Activated naive CD4-positive, alpha-beta T cell treated with anti-CD3 and anti-CD28 coated beads, Interleukin-2, amount 50 U/mL, for 16 hours (primary cell): ENCODE measurements at places on chromosomes 5 and 9.
A peak's percentile ranks its signal among the peaks of the same experiment; 100 is the strongest.

DNA sequence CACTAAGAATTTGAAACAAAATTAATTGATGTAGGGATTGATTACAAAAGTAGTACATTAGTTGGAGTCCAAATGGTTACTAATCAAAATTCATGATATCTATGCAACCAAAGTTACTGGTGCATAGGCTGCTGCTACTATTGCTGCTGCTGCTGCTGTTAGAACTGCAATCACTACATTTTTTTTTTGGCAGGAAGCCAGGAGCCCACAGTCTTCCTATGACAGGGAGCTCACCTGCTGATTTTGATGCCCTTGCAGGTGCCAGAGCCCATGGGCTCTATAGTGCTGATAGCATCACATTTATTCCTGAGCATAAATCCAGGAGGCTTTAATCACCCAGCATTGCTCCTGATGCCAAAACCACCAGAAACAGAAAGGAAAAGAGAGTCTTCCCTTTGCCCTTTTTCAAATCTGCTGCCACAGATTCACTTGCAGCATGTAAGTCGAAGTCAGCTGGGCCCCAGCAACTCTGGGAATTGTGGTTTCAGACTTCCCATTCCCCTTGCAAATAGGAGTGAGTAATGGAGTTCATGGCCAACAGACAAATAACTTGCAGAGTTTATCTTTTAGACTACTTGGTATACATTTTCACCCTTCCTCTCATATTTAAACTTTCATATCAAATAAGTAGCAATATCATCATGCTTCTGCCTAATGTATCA is 17.6 kb downstream of the SLCO6A1 start:
- no peak for DNase-seq

DNA sequence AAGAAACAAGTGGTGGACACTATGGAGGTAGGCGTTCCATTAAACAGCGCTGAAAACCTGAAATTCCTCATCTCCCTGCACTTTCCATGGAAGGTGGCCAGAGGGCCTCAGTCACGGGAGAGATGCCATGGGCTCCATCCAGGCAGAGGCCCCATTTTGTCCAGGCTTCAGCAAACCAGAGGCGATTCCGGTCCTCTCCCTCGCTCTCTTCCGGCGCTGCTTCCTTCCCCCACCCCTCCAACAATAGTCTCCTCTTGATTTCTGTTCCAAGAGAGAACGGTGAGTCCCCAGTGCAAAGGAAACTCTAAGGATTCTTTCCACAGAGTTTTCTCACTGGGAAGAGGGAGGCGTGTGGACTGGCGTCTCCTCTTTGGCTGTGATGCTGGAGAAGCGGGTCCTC is 7.5 kb downstream of the ZNF366 start:
- no peak for DNase-seq

- no peak for DNase-seq
These were observed 28.4 kb upstream of the GADD45G start for GRCh38 chr9:89576404-89576839.

DNA sequence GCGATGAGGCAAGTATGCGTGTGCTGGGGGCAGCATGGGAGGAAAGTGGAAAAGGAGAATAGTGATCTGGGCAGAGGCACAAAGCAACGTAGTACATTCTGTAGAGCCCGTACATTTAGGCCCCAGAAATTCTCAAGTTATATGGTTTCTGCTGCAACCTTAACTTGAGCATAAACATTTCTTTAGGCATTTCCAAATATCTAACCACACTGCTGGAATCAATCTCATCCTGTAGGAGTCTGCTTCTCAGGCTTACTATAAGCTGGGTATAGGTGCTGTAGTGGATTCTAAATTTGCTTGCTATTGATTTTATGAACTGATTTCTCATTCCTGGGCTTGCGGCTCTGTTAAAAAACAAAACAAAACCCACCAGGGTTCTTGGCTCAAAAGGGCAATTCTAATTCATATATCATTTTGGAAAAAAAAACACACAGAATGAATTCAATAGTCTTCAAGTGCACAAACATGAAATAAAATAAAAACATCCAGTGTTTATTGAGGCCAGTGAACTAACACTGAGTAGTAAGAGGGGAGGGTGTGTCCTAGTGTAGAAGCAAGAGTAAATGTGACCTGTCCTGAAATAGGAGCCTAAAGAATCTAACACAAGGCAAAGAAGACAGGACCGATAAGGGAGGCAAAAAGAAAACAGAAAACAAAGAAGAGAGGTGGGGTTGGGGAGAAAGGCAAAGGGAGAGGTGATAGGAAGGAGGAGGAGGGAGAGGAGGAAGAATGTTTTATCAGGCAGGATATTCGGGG is 145.5 kb upstream of the LHFPL2 start:
- DNase-seq, result no peak

DNA sequence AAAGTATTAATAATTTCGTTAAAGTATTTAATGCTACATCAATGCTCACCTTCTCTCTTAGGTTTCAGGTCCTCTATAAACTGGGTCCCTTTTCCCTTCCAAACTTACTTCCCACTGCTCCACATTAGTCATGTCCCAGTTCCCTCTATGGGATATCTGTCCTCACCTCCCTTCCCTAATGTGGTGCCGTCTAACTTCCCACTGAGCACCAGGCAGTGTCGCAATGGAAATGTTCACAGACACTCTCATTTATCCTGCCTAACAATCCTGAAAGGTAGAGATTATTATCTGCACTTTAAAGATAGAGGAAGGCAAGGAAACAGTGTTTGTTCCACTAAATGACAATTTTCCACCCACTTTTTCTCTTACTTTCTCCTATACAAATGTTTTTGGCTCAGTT is 329.7 kb downstream of the CWC27 start:
- DNase-seq, result no peak

DNA sequence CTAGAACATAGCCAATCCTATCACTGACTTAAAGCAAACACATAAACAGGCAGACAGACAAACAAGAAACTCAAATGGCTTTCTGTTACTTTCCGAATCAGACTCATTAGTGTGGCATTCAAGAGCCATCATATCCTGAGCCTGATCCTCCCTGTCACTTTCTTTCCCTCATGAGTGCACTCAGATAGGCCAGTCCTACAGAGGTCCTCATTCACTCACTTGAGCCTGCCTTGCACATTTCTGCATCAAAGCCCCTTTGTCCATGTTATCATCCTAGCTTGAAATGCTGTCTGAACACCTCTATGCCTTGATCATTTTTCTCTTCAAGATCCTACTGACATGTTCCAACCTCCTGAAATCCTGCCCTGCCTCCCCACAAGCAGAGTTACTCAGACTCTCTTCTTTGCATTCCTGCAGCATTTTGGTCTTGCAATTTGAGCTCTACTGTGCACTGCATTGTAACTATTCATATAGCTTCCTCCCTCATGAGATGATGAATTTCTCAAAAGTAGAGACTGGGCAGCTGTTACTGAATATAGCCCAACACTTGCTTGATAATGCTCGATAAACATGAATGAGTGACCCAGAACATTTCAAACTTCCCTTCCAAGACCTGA is 126.9 kb downstream of the PALM2AKAP2 start:
- DNase-seq, result no peak

GRCh38 chr9:10251490-10251889 is 361.3 kb downstream of the PTPRD start:
- DNase-seq, result no peak

DNA sequence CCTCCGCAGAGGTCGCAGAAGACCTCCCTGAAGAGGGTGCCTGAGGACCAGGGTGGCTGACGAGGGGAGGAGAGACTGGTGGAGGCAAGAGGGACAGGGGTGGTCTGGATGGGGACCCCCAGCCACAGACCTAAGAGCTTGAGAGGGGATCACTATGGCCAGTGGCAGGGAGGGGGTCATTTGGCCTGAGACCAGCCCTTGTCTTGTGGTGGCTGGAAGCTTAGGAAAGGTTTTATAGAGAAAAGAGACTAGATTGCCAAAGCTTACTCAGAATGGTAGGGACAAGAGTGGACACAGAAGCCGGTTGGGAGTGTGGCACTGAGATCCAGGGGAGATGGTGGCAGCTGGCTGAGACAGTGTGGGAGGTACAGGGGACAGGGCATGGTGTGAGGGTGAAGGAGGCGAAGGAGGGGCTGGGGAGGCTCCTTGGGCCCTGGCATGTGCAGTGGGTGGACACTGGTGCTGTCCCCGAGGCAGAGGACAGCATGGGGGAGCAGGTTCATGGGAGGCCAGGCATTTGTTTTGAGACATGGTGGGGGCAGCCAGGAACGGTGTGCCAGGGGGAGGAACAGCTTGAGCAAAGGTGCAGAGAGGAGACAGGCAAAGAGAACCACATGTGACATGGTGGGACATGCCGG is 123.0 kb downstream of the C9orf50 start:
- DNase-seq, result no peak

DNA sequence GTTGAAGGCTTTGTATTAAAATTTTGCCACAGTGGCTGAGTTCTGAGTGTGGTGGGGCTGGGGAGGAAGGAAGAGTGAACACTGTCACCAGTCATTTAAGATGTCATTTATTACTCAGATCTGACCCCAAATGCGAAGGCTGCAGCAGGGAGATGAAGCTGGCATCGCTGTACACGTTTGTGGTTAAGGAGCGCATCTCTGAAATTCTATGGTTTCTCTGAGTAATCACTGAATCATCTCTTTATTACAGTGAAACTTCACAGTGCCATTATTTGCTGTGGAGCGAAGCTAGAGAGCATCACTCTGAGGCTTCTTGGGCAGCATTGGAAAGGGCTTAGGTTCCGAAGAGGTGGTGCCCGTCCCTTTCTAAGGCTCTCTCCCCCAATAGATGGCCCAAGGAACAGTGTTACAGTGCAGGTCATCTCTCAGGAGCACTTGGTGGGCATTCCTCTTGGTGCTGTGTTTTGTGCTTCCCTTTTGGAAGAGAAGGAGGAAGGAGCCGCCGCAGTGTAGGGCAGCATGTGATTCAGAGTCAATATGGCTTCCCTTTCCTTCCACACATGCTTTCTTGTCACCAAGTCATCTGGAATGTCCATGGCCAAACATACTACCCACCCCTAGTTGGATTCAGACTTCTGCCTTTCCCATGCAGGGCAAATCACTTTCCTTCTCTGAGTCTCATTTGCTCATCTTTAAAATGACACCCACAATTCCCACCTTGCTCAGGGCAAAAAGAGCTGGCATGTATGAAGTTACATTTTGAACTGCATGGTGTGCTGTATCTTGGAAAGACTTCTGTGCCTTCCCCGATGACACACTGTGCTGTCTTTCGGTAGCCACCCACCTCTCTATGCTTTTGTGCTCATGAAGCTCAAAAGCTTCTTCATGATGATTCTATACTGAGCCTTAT is 9.3 kb upstream of the TEX48 start:
- DNase-seq, result peak; percentile 77

DNA sequence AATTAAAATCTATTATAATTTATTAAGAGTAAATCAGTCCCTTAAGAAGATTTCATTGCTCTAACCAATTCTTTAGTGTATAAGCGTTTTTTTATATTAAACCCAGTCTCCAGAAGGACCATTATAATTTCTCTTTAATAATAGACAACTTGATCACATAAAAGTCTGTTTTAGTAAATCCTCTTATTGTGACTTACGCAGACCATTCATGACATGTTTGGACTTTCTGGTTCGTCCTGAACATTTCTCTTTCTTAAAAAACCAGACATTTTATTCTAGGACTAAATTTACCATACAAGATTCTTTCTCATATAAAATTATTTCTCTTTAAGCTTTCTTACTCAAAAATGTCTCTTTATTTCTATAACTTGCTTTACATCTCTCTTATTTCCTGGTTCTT is 196.2 kb upstream of the RAI14 start:
- DNase-seq, result no peak

DNA sequence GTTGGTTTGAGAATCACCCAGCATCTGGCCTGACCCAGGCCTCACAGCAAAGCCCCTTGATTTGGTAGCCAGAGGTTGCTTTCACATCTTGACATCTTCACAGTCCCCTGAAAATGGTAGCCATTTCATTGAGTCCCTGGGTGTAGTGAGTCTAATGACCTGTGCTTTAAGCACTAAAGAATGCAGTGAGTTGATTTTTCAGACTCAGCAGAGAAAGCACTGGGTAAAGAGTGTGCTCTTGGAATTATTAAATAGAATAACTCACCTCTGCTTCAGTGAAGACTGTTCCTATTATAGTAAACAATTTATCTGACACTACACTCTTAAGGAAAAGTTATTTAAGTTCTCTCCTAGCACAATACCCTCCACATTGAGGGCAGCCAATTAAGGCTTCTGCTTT is 56.2 kb downstream of the PTCD2 start:
- no peak for DNase-seq

- DNase-seq, result no peak
These were observed 7.2 kb downstream of the PFN3 start for GRCh38 chr5:177393206-177393765.

DNA sequence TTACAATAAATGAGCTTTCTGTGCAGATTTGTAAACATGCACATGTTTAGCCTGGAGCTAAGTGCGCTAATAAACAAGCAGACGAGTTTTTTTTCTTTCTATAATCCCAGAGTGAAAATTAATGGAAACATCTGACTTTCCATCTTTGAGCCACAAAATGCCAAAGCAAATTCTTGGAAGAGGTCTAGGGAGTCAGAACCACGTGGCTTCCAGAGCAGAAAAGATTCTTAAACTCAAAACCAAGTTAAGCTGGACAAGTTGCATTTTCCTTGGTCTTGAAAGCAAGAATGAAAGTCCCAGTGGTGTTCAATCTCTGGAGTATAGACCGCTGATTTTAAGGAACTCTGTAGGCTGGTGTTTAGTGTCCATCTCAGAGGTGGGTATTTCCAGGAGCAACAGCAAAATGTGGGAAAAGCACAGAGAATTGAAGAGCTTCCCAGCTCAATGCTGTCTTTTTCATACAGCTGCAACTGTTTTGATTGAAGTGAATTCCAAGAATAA is 71.4 kb downstream of the MYO10 start:
- no peak for DNase-seq

DNA sequence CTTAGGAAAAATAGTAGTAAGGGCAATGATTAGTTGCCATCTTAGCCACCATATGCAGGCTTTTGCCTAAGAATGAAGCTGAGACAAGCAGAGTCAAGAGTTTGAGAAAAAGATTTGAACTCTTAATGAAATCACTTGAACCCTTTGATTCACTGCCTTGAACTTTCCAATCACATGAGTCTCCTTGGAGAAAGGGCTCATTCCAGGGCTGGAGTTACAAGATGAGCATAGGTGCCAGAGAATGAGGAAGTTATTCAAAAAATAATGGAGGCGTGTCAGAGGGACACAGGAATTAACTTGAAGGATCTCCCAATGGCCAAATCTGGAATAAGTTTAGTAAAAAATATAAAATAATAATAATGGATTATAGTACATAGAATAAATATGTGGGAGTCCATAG is 35.3 kb downstream of the MAT2B start:
- DNase-seq, result no peak

- no peak for DNase-seq
These were observed 53.7 kb upstream of the ZBTB43 start for GRCh38 chr9:126750941-126751725.

GRCh38 chr5:54671111-54671531 is 153.6 kb downstream of the SNX18 start:
- DNase-seq, result no peak

- DNase-seq, result peak; percentile 19
These were observed at the start of gene LHFPL2 for GRCh38 chr5:78648359-78649210. TSS of gene LHFPL2 (minus strand) at chr5:78648772. CDS start at chr5:78510213, 138,559 bp downstream.

DNA sequence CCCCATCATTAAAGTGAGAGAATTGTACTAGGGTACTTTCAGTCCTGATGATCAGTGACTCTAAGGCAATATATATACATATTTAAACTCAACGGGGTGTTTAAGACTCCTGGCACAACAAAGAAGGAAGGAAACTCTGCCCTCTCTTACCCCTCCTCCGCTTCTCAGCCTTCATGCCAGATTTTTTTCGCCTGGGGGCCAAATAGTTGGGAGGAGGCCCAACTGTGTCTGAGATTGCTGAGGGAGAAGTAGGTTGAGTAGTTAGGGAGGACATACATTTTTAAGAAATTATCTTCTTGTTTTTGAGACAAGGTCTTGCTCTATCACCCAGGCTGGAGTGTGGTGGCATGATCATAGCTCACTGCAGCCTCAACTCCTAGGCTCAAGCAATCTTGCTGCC is 127.7 kb upstream of the SHB start:
- DNase-seq, result no peak
